Non-pigmented ciliary epithelial cell (primary cell): ENCODE measurements at places on chromosomes 1 and 21.

DNA sequence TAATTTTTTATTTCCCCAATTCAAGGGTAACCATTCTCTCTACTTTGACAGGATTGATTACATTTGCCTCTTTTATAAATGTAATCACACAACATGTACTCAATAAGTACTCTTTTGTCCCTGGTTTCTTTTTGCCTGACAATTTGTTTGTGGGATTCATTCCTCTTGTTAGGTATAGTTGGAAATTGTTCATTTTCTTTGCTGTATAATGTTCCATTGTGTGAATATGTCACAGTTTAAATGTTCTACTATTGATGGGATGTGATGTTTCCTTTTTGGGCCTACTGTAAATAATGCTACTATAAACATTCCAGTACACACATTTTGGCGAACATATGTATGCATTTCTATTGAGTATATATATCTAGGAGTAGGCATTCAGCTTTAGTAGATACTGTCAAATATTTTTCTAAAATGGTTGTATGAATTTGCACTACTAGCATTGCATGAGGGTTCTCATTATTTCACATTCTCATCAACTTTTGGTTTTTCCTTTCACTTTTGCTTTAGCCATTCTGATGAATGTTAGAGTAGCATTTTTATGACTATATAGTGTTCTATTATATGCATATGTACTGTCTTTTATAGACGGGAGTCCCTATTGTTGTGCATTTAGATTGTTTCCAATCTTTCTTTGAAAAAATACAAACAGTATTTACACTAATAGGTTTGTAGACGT lies 35.0 kb upstream of the PRKACB start:
- no peak for DNase-seq

DNA sequence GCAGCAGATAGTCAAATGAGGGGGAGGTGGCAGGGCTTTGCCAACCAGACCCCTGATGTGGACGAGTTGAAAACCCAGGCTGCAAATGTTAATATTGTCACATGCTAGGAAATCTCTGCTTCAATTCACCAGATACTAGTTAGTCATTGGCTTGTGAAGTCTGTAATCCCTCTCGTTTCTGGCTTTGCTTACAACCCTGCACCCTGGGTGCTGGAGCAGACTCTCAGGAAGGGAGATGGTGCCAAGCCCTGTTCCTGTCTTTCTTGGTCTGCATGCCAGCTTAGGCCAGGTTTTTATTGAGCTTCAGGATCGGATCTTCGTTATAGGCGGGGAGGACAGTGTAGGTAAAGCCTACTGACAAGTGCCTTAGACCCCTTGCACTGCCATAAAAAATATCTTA lies 53.3 kb downstream of the MDM4 start:
- DNase-seq, result no peak

- no peak for DNase-seq
Observed at GRCh38 chr1:224675590-224675989, 59.5 kb downstream of the CNIH3 start.

GRCh38 chr1:66642992-66643391 lies 109.0 kb downstream of the SGIP1 start:
- no peak for DNase-seq

DNA sequence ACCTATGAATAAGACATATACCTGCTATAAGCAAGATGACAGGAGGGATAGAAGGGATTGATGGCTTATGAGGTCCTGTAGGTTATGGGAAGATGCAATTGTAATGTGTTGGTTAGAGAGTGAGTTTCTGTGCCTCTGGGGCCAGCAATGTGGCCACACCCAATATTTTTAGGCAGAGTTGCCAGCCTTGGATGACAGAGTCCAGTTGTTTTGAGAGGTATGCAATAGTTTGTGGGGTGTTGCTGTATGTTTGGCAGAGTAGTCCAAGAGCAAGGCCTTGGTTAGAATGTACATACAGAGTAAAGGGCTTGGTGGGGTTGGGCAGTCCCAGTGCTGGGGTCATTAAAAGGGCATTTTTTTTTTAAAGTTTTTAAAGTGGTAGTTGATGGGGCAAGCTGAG lies 36.6 kb upstream of the PLA2G5 start:
- DNase-seq, result no peak

- no peak for DNase-seq
Observed at GRCh38 chr1:10834770-10835412, 38.4 kb upstream of the CASZ1 start.

- DNase-seq, result no peak
Observed at GRCh38 chr1:24636661-24637357, 6.3 kb upstream of the SRRM1 start.

- no peak for DNase-seq
Observed at GRCh38 chr1:52679048-52679447, 19.1 kb downstream of the COA7 start.

DNA sequence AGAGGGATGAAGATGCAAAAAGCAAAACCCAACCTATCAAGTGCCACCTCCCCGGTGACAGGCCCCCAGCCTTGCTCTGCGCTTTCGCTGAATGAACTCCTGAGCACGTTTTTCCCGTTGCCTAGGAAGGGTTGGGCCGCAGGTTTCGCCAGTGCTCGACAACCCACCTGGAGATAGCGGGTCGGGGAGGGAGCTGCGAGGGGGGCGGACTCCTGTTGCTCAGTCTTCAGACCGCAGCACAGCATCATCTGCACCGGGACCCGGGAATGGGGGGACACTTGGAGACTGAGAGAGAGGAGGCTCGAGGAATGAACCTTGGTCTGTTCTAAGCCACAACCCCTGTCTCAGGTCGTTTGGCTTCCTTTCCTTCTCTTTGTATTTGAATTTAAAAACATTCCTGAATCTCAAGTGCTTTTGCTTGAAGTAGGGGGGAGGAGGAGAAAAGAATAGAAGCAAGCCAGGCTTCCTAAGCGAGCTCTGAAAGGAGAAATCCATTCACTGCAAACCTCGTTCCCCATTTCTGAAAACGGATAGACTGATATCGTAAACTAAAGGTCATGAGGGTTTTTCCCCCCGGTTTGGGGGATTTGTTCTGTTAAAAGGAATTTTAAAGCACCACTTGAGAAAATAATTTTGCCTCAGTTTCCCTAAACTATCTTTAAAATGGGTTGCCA lies 1.2 kb downstream of the AK5 start:
- DNase-seq, result no peak

DNA sequence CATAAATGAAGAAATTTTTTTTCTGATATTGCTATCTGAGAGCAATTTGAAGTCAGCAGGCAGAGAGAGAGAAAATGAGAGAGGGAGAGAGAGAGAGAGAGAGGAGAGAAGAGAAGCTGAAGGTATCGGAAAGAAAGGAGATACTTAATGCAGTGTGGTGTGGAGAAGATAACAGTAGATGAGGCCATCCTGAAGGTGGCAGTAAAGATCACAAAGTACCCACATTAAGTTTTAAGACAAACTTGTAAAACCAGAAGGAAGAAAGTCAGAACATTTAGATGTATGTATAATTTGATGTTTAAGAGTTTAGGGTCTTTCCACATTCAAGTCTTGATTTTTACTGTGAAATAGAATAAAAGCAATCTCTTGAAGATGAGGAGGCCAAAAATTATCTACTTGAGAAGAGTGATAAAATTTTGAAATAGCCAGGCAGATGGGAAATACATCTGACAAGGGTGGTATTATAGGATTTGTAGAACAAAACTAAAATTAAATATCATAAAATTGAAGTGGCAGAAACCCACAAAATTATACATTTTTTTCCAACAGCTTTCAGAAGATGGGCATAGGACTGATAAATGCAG lies 1753.4 kb downstream of the MRPL39 start:
- peak; percentile 14 for DNase-seq

GRCh38 chr1:14794136-14794768 lies 195.8 kb downstream of the KAZN start:
- no peak for DNase-seq

GRCh38 chr1:190880352-190880751 lies 402.7 kb upstream of the BRINP3 start:
- DNase-seq, result no peak

GRCh38 chr1:73832276-73833181 lies 365.4 kb downstream of the LRRIQ3 start:
- DNase-seq, result no peak

- DNase-seq, result no peak
Observed at GRCh38 chr1:240993004-240993403, 364.0 kb downstream of the RGS7 start.

- peak; percentile 32 for DNase-seq
Observed at GRCh38 chr1:24955161-24955560, 25.1 kb upstream of the RUNX3 start.

DNA sequence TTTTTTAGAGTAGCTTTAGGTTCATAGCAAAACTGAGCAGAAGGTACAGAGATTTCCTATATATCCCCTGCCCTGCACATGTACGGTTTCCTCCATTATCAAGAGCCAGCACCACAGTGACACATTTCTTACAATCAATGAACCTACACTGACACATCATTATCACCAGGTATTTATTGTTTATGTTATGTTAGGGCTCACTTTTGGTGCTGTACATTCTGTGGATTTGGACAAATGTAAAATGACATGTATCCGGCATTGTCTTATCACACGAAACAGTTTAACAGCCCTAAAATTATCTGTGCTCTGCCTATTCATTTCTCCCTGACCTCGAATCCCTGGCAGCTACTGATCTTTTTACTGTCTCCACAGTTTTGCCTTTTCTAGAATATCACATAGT lies 93.7 kb upstream of the DPH5 start:
- no peak for DNase-seq

GRCh38 chr1:200471739-200472138 lies 61.9 kb upstream of the ZNF281 start:
- DNase-seq, result no peak

GRCh38 chr1:202069662-202070061 lies 53.1 kb upstream of the GPR37L1 start:
- no peak for DNase-seq

DNA sequence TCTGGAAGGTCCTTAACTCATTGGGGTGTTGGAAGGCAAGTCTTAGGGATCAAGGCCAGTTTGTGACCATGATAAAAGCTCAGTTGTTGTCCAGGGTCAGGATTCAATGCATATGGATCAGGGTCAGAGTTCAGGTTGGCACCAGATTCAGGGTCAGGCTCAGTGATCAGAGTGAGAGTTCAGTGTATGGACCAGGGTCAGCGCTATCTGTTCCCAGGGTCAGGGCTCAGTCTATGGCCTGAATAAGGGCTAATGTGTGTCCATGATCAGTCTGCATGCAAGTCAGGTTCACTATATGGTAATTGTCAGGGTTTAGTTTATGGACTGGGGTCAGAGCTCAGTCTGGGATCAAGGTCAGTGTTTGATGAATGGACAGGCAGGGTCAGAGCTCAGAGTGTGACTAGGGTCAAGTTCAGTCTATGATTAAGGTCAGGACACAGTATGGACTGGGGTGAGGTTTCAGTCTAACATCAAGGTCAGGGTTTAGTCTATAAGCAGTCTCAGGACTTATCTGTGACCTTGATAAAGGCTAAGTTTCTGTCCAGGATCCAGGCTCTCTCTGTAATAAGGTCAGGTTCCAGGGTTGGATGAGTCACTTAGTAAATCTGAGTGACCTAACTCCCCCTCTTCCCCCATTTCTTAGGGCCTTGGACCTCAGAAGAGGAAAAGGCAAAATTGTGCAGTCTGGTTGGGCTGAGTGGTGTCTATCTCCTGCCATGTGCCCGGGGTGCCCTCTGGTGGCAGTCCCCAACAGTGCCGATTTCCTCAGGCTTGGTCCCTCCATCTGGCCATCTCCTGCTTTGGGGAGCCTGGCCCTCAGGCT lies 23.8 kb downstream of the KNCN start:
- no peak for DNase-seq

- DNase-seq, result no peak
Observed at GRCh38 chr1:211684791-211685190, 9.4 kb upstream of the NEK2 start.

- DNase-seq, result no peak
Observed at GRCh38 chr1:191707288-191707687, 451.0 kb upstream of the RGS18 start.

- peak; percentile 19 for DNase-seq
Observed at GRCh38 chr1:228270032-228270431, 62.2 kb downstream of the OBSCN start.

GRCh38 chr1:24786191-24786590 lies 40.9 kb downstream of the CLIC4 start:
- DNase-seq, result no peak

GRCh38 chr1:91827087-91827458 lies 58.9 kb downstream of the TGFBR3 start:
- DNase-seq, result no peak

- DNase-seq, result no peak
Observed at GRCh38 chr1:89259283-89259971, 13.2 kb downstream of the GBP5 start.

DNA sequence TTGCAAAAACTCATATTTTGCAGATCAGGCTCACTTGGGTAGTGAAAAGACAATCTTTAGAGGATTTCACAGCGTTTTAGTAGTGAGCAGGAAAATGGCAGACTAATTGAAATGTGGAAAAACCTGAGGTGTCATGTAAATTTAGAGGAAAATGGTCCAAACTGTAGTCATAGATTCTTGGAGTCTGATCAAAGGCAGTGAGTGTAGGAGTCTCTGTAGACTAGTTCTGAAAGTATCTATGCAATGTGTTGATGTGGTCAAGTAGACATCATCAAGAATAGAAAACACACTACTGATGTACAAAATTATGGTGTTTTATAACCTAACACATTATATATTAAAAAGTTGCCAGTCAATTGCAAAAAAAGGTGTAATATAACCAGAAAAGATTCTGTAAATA lies 143.2 kb upstream of the C1orf105 start:
- peak; percentile 57 for DNase-seq

GRCh38 chr1:240414237-240414636 lies 197.7 kb downstream of the GREM2 start:
- no peak for DNase-seq

- no peak for DNase-seq
Observed at GRCh38 chr1:203172184-203173010, 3.2 kb downstream of the MYBPH start.

DNA sequence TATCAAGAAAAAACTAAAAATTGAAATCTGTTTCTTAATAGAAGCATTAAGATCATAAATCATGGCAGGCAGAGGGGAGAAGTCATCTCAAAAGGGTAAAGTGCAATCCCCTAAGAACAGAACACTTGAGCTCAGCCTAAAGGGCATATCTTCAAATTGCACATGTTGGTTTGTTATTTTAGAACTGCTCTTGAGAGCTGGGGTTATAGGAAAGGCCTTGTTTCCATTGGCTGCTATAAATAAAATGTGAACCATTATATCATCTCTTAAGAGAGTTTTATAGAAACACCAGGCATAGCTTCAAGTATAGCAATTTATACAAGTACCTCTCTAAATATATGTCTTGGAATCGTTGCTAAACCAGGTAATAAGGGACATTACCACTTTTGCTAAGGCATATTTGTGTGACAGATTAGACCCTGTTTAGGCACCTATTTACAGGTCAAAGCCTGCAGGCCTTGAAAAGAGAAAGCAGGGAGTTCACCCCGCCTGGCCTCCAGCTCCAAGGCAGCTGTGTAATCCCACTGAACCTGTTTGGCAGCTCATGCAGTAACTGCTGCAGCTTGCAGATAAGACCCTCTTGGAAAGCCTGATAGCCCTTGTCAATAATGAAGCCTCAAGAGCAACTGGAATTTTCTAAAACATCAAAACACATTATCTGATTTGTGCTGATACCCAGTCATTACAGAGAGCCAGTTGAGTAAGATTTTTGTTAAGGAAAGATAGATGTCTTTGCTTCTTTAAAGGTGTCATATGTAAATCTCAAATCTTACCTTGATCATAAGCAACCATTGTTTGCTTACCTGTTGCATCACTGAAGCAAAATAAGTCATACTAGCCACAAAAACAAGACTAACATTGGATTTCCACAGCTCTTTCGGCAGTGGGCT lies 24.2 kb upstream of the SYDE2 start:
- DNase-seq, result no peak
